ENCODE measurements at places on chromosomes 3 and 15.
A peak's percentile ranks its signal among the peaks of the same experiment; 100 is the strongest.

DNA sequence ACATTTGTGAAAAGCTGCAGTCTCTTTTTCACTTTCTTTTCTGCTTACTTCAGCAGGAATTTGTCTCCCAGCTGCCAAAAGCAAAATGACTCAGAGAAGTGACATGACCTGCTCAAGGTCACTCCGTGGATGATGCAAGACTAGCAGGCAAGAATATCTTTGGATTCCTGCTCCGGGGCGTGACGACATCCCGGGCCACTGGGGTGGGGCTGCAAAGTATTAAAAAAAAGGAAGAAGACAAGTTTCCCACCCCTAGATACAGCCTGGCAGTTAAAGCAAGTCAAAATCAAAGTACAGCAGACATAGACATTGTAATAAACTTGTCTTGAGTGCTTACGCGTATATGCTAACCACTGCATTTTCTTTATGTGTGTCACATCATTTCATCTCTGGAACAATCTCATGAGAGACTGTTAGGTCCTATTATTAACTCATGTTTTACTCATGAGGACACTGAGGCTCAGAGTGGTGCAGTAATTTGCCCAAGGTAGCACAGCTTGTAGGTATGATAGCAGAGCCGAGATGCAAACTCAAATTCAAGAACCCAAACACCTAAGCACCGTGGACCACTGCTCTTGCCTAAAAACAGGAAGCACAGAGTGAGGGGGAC, 485.2 kb upstream of the PROK2 start:
- peak; percentile 16 for DNase-seq

GRCh38 chr3:62201438-62202035, 171.8 kb downstream of the FEZF2 start:
- DNase-seq: no peak

DNA sequence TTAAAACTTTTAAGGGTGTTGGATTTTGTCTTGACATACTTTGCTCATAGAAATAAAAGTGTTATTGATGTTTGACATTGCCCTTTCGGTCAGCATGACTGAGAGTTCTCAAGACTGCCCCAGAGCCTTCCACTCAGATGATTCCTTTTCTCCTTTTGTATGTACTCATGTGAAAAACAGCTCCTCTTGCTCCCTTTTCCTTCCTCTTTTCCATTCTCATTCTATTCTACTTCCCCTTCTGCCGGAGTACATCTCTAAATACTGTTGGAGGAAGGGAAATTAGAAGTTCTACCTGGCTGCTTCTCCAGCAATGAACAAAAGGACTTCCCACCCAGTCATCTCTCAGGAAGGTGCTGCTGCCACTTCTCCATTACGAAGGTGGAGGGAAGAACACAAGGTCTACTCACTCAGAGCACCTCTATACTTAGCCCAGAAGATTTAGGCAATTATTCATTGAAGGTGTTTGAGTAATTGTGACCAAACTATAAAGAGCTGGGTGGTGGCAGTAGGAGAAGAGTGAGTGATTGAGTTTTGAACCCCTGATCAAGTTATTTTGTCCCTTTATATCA, 163.8 kb upstream of the MBNL1 start:
- DNase-seq: no peak

- DNase-seq: no peak
Measured at GRCh38 chr15:88954431-88955277, 41.5 kb upstream of the MFGE8 start.

GRCh38 chr3:72728958-72729467, 119.2 kb downstream of the SHQ1 start:
- DNase-seq: no peak

DNA sequence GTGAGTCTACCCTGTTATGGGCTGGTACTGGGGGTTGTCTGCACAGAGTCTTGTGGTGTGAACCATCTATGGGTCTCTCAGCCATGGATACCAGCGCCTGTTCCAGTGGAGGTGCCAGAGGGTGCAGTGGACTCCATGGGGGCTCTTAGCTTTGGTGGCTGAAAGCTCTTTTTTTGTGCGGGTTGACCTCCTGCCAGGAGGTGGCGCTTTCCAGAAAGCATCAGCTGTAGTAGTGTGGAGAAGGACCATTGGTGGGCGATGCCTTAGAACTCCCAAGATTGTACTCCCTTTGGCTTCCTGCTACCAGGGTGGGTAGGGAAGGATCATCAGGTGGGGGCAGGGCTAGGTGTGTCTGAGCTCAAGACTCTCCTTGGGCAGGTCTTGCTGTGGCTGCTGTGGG, 602.6 kb downstream of the RSL24D1 start:
- no peak for DNase-seq

GRCh38 chr3:4504340-4505261, 11.5 kb downstream of the ITPR1 start:
- no peak for DNase-seq

GRCh38 chr3:192935441-192935840, 17.8 kb upstream of the MB21D2 start:
- DNase-seq: no peak

DNA sequence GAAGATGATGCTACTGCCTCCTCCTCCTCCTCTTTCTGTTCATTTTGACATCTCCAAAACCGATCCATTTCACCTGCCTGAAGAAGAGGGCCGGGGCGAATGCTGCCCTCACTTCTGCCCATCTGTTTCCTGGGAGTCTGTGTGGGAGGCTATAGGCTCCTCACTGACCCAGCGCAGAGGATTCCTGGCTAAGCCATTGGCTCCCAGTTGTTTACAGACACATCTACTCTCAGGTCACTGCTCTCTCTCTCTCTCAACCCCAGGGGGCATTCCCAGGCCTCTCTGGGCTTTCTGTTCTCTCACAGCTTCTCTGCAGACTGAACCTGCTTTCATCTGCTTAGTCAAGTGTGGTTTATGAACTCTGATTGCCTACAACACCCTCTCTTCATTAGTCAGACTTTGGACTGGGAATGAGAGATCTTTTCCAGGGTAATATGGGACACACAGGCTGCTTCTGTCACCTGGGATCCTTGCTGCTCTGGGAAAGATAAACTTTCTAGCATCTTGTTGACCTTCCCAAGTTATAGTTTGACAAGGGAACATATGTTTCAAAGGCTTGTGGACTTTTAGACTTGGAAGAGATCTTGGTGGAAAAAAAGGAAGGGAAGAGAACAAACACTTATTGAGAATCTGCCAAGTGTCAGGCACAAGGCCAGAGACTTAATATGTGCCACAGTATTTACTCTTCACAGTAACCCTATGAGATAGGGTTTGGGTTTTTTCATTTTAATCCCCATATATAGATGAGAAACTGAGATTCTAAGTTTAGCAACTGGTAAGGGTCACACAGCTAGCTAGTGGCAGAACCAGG, 30.2 kb upstream of the USP3 start:
- peak; percentile 10 for DNase-seq

DNA sequence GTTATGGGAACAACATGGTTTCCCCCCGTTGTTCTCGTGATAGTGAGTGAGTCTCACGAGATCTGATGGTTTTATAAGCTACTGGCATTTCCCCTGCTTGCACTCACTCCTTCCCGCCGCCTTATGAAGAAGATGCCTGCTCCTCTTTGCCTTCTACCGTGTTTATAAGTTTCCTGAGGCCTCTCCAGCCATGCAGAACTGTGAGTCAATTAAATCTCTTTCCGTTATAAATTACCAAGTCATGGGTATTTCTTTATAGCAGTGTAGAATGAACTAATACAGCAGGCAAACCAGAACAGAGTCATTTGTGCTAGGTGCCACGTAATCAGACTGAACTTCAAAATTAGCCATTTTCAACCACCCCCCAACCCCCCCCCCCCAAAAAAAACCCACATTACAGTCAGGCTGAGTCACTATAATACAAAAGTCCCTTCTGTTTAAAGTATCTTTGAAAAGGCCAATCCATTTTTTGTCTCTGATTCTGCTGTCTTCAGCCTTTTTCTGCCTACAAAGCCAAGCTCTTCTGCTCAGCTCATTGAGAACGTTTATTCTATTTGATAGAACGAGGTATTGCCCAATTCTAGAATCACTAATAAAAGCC, 4.1 kb downstream of the OR4F6 start:
- no peak for DNase-seq

DNA sequence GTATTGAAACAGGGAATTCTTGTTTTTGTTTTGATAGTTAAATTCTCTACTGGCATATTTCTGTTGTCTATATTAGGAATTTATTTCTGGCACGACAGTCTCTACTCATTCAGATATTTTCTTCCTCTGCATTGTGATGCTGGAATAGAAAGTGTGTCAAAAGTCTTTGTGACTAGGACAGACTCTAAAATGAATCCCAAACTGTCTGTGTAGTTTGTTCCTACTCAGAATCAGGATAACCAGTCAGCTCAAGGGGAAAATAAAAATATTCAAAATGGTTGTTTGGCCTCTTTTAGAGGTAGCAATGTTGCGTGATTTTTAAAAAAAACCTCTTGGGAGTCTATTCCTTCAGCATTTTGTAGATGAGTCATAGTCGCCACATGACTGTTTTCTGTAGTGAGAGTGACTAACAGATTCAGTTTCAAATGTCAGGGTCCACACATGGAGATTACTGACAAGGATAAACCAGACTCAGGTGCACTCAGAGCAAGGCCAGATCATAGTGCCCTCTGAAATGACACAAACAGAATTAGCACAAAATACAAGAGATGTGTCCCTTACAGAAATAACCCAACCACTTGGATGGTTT, 13.1 kb downstream of the SLC7A14 start:
- no peak for DNase-seq

GRCh38 chr3:128813097-128813496, 66.3 kb upstream of the ACAD9 start:
- DNase-seq: no peak

DNA sequence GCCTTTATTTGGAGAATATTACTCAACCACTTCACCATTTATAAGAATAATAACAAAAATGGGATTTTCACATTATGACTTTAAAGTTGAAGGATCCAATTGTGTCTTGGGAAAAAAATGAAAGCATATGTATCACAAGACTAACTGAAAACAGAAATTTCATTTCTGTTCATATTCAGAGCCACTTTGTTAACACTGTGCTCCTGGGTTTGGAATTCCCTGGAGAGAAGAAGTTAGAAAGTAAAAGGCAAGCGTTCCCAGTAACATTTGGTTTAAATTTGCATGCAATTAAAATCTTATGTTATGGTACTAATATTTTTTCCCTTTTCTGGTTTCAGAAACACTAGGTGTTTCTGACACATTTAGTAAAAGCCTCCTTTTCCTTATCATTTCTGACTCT, 230.8 kb downstream of the RBMS3 start:
- no peak for DNase-seq

DNA sequence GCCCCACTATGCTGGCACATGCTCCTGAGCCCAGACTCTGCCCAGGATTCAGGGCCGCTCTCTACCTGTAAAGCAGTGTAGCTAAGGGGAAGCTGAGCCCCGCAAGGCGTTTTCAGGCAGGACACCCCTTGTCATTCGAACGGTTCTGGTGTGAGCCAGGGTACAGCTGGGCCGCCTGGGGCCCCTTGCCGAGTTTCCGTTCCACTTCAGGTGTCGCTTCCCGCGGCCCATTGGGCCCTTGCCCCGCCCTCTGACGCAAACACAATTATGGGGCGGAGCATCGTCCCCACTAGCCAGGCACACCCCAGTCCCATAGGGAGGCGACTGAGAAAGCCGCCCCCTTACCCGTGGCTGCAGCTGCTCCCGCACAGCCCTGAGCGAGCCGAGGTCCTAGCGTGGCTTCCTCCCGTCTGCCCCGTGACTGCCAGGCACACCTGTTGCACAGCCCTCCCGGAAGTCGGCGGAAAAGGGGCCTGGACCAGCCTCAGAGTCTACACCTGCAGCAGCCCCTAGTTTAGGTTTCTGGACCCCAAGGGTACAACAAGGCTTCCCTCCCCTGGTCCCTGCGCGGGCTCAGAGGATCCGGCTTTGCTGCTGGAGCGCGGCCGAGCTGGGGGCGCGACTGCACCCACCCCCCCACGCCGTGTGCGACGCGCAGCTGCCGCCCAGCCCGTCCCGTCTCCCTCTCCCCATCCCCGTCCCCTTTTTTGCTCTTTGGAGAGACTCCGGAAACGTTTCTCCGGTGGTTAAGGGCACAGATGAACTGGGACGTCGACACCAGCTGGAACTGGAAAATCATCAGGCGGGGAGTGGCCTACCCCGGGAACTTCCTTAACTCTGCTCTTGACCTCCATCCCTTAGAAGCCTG, at the start of gene PLSCR2:
Gene PLSCR2, minus strand, starts transcription at position 412 of the 868 bp plus-strand sequence. CDS start 9,657 bp downstream, outside the sequence.
- no peak for DNase-seq

- DNase-seq: no peak
Measured at GRCh38 chr3:142577696-142578328, 721 bp downstream of the ATR start.

GRCh38 chr3:169365993-169366915, 297.3 kb downstream of the MECOM start:
- DNase-seq: no peak

DNA sequence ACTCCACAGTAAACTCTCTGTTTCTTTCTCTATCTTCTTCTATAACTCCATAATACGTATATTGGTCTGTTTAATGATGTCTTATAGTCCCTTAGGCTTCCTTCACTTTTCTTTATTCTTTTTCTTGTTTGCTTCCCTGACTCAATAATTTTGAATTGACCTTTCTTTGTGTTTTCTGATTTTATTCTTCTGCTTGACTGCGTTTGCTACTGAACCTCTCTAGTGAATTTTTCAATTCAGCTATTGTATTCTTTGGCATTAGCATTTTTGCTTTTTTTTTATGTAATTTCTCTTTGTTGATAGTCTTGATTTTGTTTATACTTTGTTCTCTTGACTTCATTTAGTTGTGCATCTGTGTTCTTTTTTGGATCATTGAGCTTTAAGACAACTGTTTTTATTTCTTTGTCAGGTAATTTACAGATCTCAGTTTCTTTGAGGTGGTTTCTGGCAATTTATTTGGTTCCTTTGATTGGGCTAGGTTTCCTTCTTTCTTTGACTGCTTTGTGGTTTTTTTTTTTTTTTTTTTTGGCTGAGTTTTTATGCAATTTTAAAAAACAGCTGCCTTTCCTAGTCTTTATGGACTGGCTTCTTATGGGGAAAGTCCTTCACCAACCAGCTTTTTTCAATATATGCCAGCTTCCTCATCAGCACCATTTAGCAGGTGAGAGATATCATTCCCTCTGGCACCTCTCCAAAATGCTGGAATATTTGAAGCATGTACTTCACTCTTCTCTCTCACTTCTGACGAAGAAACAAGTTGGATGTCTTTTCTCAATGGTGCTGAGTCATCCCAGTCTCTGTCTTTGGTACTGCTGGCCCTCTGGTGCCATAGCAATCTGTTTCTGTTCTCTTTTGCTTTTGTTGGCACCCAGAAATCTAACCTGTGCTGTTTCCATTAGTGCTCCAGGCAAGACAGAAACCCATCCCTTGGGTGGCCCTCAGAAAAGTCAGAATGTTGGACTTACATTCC, 17.6 kb downstream of the RSRC1 start:
- DNase-seq: no peak

- DNase-seq: no peak
Measured at GRCh38 chr3:29181149-29181780, 99.6 kb upstream of the RBMS3 start.

GRCh38 chr3:152841131-152841530, 6.2 kb downstream of the P2RY1 start:
- no peak for DNase-seq

DNA sequence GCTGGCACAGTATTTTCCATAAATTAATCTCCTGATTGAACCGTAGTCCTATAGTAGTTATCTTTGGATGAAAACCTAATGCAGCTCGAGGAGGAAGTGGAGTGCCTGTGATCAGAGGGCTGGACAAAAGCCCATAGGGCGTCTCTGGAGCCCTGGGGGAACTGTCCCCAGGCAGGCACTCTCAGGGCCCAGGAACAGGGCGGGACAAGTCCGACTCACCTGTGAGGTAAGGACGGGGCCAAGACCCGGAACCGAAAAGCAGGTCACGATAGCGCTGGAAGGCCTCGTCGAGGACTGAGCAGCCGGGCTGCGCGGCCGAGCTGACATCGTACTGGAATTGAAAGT, 341 bp downstream of the HEXA start:
- no peak for DNase-seq

All from GOT3 (cell line).